ENCODE measurements at places on chromosomes 2 and 18.

DNA sequence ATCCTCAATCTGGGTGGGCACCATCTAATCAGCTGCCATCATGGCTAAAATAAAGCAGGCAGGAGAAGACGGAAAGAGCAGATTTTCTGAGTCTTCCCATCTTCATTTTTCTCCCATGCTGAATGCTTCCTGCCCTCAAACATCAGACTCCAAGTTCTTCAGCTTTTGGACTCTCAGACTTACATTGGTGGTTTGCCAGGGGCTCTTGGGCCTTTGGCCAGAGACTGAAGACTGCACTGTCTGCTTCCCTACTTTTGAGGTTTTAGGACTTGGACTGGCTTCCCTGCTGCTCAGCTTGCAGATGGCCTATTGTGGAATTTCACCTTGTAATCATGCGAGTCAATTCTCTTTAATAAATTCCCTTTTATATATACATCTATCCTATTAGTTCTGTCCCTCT lies 36.6 kb downstream of the DIPK1C start:
- H3K4me1 ChIP-seq, result no peaks in the 10 kb centered on the region
- DNase-seq, result no peak
- no peaks in the 10 kb centered on the region for H3K36me3 ChIP-seq
- H3K27me3 ChIP-seq, result no peaks in the 10 kb centered on the region

DNA sequence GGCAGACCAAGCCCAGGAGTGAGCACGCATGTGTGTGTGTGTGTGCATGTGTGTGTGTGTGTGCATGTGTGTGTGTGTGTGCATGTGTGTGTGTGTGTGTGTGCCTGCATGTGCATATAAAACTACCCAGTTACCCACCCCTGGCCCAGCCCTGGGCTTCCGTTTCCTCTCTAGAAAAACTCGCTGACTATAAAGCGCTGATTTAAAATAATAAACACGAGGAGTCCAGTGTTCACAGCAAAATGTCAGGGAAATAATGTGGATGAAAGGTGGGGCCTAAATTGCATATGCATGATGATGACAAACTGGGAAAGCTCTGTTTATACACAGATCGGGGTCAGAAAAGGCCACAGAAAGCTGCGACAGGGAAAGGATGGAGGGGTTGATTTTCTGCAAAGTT lies 7.5 kb downstream of the ADCY3 start:
- no peak for DNase-seq
- no peaks in the 10 kb centered on the region for H3K4me1 ChIP-seq
- no peak overlapping the region for H3K27ac ChIP-seq
- no peak overlapping the region for H3K4me3 ChIP-seq
- H3K27me3 ChIP-seq, result no peaks in the 10 kb centered on the region

DNA sequence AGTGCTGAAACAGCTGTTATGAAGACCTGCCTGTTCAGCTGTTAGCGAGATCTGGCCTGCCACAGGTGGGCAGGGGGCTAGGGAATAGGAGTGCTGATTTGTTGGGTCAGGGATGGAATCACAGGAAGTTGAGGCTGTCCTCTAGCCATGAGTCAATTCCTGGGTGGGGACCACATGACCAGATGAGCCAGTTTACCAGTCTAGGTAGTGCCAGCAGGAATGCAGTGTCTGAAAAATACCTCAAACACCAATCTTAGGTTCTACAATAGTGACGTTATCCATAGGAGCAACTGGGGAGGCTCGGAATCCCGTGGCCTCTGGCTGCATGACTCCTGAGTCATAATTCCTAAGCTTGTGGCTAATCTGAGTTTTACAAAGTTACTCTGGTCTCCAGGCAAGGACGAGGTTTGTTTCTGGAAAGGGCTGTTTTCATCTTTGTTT lies 44.9 kb downstream of the DYSF start:
- no peak overlapping the region for H3K4me3 ChIP-seq
- no peak overlapping the region for H3K27ac ChIP-seq
- H3K4me1 ChIP-seq, result 0 out of 2 replicates have a peak, but pooled peaks cover 3% of the 10 kb centered on the region
- H3K36me3 ChIP-seq, result no peaks in the 10 kb centered on the region
- no peaks in the 10 kb centered on the region for H3K27me3 ChIP-seq

DNA sequence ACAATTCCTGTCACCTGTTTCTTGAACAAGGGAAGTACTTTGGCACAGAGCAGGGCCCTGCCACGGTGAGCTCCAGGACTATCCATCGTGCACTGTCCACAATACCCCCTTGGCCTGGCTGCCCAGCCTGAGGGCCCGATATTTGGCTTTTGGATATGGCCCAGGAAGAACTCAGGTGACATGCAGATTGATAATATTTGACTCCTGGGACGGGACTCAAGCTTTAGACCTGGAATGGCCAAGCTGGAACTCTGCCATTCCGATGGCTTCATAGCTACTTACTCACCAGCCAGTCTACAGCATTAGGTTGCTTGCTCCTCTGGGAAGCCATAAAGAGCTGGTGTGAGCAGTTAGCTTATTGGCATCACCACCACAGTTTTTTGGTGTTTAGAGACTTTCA lies 26.6 kb downstream of the EML6 start:
- no peaks in the 10 kb centered on the region for H3K4me1 ChIP-seq
- no peak for DNase-seq
- no peaks in the 10 kb centered on the region for H3K36me3 ChIP-seq
- no peak overlapping the region for H3K4me3 ChIP-seq
- no peaks in the 10 kb centered on the region for H3K27me3 ChIP-seq

DNA sequence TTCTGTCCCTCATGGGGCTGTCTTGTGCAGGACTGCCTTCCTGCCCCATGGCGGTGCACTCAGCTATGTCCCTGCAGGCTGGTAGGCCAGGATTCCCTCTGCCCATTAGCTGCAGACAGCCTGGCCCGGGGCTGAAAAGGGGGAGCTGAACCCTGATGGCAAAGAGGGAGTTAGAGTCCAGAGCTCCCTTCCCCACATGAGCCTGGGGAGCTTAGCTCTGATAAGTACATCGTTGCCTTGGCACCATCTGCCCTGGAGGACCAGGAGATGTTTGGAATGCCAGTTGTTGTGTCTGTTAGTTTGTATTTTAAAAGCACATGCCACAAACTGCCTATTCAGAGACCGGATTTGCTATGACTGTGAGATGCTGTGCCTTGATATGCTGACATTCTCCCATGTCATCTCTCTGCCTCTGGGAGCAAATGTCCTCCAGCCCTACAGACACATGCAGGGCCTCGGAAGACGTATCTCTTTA lies 65.1 kb upstream of the AFF3 start:
- no peaks in the 10 kb centered on the region for H3K36me3 ChIP-seq
- H3K4me1 ChIP-seq, result no peaks in the 10 kb centered on the region
- no peak for DNase-seq
